Stimulated activated CD4-positive, alpha-beta T cell treated with anti-CD3 and anti-CD28 coated beads, Interleukin-4, amount 100 ng/mL, for 24 hours (primary cell): ENCODE measurements at places on chromosomes 5 and 9.

DNA sequence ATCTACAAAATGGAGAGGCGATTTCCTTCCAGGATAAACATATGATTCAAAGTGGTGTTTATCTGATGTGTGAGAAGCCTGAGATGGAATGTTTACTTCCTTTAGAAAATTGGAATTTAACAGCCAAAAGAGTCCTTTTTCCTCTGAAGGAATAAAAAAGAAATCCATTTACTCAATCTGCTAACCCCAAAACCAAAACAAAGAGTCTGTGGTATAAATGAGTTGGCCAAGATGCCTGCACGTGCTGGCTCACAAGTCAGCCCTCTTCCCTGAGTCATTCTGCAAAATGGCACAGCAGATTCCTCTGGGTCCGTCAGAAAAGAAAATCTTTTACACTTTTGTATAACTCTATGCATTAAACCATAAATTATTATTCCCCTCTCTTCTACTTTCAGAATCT is 60.8 kb downstream of the EBF1 start:
- no peak for DNase-seq

DNA sequence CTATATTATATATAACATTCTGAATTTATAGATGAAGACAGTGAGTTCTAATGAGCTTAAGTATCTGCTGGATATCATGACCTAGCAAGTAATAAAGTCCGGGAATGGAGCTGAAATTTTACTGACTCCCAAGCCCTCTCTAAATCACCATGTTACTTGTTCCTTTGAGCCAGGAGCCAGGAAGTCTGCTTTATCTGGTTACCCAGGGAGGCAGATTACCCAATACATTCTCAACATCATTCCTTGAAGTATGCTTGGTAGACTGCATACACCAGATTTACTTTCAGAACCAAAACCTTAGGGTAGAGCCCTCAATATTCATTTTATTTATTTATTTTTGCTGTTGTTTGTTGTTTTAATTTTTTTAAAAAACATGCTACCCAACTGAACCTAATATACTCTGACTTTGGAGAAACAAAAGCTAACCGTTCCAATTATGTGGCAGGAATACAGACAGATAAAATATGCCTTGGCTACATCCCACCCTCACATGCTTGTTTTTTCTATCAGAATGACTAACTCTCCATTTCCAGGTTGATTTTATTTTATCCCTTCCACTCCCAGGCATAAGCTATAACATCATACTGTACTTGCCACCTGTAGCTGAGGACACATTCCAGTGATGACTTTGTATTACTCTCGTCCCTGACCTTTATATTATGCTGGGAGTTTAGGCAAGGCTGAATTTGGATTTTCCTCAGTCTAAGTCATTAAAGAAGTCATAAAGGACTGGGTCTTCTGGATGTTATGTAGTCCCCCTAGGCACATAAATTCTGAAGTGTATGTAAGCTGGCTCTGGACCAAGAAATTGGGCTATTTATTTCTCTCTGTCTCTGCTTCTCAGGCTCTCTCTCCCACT is 82.0 kb downstream of the YIPF5 start:
- DNase-seq, result no peak

- DNase-seq, result no peak
These were observed 10.2 kb upstream of the ERGIC1 start for GRCh38 chr5:172823840-172824362.

- peak; percentile 36 for DNase-seq
These were observed 260.3 kb upstream of the ADAMTS16 start for GRCh38 chr5:4879693-4880303.

- no peak for DNase-seq
These were observed 42.2 kb downstream of the F2RL2 start for GRCh38 chr5:76580981-76581380.

DNA sequence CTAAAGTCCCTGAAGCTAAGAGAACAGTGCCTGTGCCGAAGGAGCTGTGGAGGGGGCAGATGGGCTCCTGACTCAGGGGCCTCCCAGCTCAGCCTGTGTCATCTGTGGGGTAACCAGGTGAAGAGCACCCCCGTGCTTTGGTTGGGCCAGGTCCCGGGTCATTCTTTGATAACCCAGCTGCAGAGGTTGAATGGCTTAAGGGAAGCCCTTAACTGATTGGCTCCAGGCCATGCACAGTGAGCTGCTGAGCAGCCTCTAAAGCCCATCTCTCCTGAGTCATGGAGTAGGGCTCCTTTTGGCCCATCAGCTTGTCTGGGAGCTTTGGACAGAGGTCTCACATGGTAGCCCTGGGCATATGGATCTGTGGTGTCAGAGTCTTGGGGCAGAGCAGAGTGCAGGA is 28.7 kb downstream of the COL27A1 start:
- no peak for DNase-seq

DNA sequence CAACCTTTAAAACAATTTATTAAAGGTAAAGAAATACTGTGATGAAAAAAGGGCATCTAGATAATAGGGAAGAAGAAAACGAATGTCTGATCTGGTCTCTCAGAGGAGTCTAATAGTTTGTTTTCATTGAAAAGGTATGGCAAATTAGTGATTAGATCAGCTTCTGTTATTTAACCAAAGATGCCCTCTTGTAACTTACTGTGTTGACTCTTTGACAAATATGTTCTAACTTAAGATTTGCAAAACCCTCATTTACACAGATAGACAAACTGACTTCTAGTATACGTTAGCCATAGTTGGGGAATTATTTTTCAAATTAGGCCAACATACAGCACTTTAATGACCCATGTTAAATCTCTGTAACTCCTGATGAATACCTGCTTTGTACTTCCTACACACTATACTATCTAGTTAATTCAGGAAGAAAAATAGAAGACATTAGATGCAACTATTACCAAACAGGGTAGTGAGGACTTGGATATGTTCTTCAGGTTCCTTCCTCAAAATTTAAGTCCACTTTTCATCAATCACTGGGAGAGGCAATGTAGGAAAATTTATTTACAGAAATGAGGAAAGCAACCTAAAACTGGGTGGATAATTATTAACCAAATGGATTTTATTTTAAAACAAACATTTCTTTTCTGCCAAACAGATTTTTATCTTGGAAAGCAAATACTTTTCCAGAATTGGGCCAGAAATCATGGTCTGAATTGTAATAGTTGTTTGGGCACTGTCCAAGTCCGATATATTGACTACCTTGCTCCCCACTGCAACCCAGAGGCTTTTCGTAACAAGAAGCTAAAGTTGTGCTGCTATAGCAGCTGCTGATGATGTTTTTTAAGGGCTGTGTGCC is 66.4 kb upstream of the PPP2R2B start:
- DNase-seq, result no peak
